ENCODE measurements at places on chromosomes 5 and 9.

DNA sequence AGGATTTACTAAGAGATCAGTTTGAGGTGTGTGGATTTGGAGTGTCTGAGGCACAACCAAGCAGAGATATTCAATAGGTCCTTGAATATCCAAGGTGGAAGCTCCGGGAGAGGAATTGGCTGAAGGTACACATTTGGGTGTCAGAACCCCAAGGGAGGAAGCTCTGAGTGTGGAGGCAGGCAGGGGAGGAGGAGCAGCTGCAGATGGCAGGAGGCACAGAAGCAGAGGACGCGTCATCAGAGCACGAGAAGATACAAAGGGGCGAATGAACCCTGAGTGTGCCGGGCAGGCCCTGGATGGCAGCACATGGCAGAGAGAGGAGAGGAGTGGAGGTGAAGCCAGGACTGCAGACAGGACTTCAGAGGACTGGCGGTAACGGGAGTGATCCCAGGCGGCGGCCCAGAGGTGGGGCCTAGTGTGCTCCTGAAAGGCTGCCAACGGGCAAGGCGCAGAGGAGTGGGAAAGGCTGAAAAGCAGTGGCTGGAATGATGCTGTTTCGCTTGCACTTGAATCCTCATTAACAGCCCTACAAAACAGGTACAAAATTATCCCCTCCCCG, 179.8 kb downstream of the FANCC start:
- DNase-seq: no peak

GRCh38 chr9:36091026-36091953, 45.2 kb upstream of the GLIPR2 start:
- peak; percentile 96 for DNase-seq

DNA sequence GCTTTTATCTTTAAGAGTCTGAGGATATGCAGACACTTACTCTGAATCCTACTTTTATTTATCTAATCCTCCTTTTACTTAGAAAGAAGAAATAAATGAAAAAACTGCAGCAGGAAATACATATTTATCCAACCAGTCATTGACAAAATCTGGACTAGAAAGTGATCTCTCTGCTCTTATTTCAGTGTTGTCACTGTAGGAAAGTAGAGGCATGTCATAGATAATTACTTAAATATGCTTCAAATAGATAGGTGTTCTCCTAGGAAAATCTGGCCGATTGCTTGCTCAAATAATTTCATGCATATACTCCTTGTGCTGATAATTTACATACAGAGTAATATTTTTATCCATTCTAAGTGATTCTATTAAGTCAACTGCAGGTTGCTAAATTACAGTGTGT, 2001.9 kb upstream of the C9orf72 start:
- no peak for DNase-seq

DNA sequence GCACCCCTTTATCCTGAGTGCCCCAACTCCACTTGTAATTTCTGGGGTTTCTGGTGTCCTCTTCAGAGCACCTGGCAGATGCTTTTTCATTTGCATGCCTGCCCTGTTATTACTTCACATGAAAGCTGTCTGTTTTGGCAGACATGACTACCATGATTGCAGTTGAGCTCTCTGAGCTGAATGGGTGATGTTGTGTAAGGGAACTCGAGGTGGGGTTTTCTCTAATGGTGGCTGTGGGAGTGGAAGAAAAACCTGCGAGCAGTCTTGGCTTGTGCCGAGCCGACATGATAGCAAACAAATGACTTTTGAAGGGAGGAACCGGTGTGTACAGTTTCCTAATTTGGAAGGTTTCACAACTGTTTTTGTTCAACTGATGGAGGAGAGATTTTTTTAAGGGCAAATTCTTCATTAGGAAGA, 196.2 kb downstream of the AOPEP start:
- peak; percentile 64 for DNase-seq

DNA sequence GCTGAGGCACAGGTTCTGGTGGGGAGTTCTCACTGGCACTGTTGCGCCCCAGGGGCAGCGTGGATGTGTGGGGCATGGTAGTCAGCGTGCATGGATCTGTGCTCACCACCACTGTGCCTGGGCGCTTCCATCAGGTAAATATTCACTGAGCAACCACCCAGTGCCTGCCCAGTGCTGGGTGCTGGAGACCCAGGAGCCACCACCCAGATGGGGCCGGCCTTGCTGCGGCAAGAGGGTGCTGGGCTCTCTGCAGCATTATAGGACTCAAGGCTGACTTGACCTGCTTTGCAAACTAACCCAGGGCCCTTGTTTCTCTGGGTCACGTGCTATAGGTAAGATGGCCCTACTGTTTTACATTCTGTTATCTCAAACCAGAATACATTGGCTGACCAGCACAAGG, 60.5 kb downstream of the DAP start:
- DNase-seq: no peak

DNA sequence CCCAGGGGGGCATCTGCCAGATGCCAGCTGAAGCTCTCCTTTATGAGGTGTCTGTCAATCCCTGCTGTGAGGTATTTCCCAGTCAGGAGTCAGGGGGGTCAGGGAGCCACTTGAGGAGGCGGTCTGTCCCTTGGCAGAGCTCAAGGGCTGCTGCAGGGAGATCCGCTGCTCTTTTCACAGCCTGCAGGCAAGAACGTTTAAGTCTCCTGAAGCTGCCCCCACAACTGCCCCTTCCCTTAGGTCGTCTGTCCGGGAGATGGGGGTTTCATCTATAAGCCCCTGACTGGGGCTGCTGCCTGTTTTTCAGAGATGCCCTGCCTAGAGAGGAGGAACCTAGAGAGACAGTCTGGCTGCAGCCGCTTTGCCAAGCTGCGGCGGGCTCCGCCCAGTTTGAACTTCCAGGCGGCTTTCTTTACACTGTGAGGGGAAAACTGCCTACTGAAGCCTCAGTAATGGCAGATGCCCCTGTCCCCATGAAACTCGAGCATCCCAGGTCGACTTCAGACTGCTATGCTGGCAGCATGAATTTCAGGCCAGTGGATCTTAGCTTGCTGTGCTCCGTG, 148.3 kb downstream of the RPS23 start:
- DNase-seq: no peak

GRCh38 chr9:21854119-21854518, 51.7 kb downstream of the MTAP start:
- DNase-seq: no peak

GRCh38 chr5:9020996-9021395, 524.9 kb downstream of the SEMA5A start:
- DNase-seq: no peak

DNA sequence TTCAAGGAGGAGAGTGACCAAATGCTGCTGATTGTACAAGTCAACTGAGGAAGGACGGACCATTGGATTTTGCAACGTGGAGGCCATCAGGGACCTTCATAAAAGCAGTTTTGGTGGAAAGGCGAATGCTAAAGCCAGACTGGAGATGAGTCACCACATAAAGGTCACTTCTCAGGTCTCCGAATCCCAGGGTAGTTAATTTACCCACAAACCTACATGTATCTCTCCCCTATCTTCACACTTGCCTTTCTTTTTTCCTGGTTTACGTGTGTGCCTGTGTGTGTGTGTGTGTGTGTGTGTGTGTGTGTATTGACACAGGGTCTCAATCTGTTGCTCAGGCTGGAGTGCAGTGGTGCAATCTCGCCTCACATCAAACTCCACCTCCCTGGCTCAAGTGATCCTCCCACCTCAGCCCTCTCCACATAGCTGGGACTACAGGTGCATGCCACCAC, 4.6 kb upstream of the CTNNA1 start:
- peak; percentile 25 for DNase-seq

- DNase-seq: peak; percentile 95
Observed at GRCh38 chr9:81559709-81560108, 129.6 kb downstream of the TLE1 start.

GRCh38 chr9:75181750-75182149, 93.4 kb downstream of the OSTF1 start:
- DNase-seq: peak; percentile 66

DNA sequence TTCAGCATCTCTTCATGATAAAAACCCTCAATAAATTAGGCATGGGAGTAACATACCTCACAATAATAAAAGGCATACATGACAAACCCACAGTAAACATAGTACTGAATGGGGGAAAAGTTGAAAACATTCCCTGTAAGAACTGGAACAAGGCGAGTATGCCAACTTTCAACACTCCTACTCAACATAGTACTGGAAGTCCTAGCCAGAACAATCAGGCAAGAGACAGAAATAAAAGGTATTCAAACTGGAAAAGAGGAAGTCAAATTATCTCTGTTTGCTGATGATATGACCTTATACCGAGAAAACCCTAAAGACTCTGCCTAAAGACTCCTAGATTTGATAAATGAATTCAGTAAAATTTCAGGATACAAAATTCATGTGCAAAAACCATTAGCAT, 167.6 kb downstream of the TMEM38B start:
- DNase-seq: no peak

- no peak for DNase-seq
Observed at GRCh38 chr5:171295801-171296200, 13.2 kb upstream of the TLX3 start.

GRCh38 chr5:31531543-31531887, 378 bp downstream of the DROSHA start:
- no peak for DNase-seq

GRCh38 chr9:77841739-77842386, 189.7 kb downstream of the GNAQ start:
- no peak for DNase-seq

DNA sequence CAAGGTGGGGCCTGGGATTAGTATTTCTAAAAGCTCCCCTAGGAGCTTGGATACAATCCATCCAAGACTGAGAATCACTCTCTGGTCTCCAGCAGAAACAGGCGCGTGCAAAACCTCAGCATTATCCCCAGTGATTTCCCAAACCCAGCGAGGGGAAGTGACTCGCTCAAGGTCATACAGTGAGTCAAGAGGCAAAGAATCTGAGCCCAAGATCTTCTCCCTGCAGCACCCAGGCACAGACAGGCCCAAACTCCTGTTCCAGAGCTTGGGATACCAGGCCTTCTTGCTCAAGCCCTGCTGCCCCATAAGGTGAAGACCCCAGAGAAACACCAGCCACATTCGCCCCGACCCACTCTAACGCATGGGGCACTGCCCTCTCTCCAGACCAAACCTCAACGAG, 33.2 kb downstream of the SHB start:
- peak; percentile 90 for DNase-seq
